ENCODE measurements at places on chromosomes 1 and 21. TPM values are rescaled to one million over a fixed set of nuclear protein-coding genes. Genes with fewer than 3 reads are reported as not detected.

NUP133 gene
- total RNA-seq: 30.8 TPM

S100A9 gene
- total RNA-seq: 69.6 TPM

RIIAD1 gene
- total RNA-seq: not detected

NIT1 gene
- total RNA-seq: 16.1 TPM

KRTAP20-1 gene
- not detected for total RNA-seq

RRP1 gene
- 32.0 TPM for total RNA-seq

TMCO4 gene
- total RNA-seq: 3.4 TPM

TBX15 gene
- total RNA-seq: 275 TPM

RPS6KA1 gene
- total RNA-seq: 3.5 TPM

DNA sequence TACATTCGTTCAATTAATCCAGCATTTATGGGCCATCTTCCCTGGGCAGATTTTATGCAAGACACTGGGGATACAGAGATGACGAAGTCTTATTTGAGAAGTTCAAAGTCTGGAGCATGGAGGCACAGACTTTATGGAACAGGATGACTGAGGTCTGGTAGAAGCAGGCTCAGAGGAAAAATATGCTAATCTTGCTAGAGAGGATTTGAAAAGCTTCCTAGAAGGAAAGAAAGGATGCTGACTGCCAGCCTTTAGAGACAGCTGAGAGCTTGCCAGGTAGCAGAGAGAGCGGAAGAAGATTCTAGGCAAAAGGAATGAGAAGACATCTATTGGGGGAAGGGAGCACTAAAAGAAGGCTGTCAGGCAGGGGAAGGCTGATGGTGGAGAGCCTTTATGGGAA lies 75.5 kb upstream of the ATP5PO start:
- no peak for DNase-seq

GRCh38 chr1:58812468-58812867 lies 28.6 kb upstream of the JUN start:
- no peak for DNase-seq

DNA sequence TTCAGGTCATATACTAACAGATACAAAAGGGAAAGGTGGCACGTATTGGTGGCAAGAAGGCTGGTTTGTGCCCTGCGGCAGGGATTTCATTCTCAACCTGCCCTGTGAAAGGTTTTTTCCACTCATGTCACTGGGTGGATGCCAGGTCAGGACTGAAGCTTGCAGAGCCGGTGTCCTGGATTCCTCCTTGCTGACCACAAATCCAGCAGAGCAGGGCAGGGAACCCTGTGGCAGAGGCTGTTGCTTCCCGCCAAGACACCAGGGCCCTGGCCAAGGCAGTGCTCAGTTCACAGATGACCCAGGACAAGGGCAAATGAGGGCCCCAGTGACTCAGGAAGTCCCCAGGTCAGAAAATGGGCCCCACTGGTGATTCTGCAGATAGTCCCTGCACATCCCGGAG lies 16.4 kb downstream of the BSND start:
- no peak for DNase-seq

DNA sequence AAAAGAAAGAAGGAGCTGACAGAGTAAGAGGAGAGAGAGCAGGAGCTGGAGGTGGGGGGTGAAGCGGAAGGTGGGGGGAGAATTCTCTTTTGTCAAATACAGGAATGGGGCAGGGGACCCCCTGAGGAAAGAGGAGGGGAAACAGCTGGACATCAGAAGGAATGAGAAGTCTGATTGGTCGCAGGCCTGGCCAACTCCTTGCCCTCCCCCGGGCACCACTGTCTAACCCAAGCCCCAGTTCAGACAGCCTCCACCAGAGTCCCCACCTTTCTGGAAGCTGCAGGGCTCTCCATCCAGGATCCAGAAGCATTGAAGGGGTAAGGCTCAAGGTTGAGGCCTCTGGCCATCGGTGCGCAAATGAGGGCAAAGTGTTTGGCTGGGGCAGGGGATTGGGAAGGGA lies at the start of gene OPTC:
OPTC (plus strand) TSS at position 253 of the 400 bp plus-strand sequence. CDS start 1,853 bp downstream, outside the sequence.
- DNase-seq: no peak

GRCh38 chr1:50346621-50347020 lies 76.6 kb downstream of the DMRTA2 start:
- DNase-seq: no peak

- DNase-seq: no peak
Observed at GRCh38 chr1:97926017-97926708, 5.3 kb upstream of the DPYD start.

DNA sequence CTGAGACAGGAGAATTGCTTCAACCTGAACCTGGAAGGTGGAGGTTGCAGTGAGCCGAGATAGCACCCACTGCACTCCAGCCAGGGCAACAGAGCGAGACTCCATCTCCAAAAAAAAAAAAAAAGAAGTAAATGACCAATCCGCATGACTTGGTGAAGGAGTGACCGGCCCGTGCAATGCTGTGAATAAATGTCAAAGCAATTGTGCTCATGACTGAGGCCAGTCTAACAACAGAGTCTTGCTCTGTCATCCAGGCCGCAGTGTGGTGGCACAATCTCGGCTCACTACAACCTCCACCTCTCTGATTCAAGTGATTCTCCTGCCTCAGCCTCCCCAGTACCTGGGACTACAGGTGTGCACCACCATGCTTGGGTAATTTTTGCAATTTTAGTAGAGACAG lies 27.8 kb upstream of the SLC19A1 start:
- DNase-seq: no peak

- DNase-seq: no peak
Observed at GRCh38 chr1:41799723-41800122, 119.0 kb downstream of the HIVEP3 start.

GRCh38 chr1:60899464-60899863 lies 182.9 kb upstream of the NFIA start:
- no peak for DNase-seq

GRCh38 chr1:228205526-228206436 lies 2.1 kb upstream of the OBSCN start:
- DNase-seq: peak; percentile 27

GRCh38 chr1:52057255-52057654 lies 1.2 kb downstream of the BTF3L4 start:
- no peak for DNase-seq

GRCh38 chr1:196774603-196775002 lies at the start of gene CFHR3:
CFHR3 (plus strand) TSS chr1:196774840; CDS start chr1:196774887, 47 bp downstream.
- no peak for DNase-seq

GRCh38 chr1:11180342-11180744 lies 8.8 kb upstream of the ANGPTL7 start:
- DNase-seq: no peak

- DNase-seq: no peak
Observed at GRCh38 chr1:239302696-239303095, 83.7 kb upstream of the CHRM3 start.

GRCh38 chr1:154906621-154907081 lies 29.9 kb downstream of the PMVK start:
- no peak for DNase-seq

DNA sequence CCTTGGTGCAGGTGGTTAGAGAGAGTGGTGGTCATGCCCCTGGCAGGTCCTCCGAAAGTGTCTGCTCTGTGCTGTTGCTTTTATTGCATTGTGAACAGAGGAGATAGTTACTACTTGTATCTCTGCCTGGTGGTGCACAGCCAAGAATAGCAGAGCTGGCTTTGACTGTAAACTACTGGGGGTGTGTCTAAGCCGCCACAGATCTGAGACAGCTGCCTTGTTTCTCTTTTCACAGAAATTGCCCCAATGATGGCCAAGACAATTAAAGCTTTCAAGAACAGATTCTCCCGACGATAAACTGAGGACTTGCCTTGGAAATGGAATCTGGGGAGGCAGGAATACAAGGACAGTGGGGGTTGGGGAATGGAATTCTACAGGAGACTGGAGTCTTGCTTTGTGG lies 16.0 kb downstream of the ELOA start:
- DNase-seq: no peak

DNA sequence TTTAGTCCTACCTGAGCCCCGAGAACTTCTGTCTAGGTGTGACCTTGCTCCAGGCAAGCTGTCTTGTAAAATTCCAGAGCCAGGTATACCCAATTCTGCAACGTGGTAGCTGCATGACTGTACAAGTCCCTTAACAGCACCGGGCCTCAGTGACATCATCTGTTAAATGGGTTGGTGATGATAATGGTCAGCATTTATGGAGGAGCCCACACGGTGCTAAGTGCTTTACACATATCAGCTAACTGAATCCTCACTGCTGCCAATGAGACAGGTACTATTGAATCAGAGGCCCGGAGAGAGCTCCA lies 37.2 kb upstream of the PADI1 start:
- no peak for DNase-seq

GRCh38 chr1:165575468-165576099 lies 31.8 kb downstream of the LRRC52 start:
- DNase-seq: no peak

DNA sequence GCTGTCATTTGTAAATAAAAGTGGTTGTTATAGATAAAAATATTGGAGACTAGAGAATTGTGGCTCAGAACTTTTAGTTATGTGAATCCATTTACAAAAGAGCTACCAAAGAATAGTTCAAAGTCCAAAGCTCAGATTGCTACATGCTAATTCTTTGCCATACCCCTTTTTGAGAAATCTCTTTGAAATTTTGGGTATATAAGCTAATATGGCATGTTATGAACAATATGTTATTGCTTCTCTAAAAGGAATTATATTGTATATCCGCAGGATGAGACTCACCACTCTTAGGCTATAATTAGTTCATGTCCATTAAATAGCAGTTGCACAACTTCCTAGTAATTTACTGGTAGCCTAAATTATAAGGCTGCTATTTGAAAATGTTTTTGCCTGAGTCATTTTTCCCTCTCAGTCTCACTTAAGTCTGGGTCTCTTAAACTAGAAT lies 178.0 kb downstream of the ZNF281 start:
- DNase-seq: no peak

- DNase-seq: peak; percentile 38
Observed at GRCh38 chr21:42187976-42188653, 30.8 kb upstream of the ABCG1 start.

DNA sequence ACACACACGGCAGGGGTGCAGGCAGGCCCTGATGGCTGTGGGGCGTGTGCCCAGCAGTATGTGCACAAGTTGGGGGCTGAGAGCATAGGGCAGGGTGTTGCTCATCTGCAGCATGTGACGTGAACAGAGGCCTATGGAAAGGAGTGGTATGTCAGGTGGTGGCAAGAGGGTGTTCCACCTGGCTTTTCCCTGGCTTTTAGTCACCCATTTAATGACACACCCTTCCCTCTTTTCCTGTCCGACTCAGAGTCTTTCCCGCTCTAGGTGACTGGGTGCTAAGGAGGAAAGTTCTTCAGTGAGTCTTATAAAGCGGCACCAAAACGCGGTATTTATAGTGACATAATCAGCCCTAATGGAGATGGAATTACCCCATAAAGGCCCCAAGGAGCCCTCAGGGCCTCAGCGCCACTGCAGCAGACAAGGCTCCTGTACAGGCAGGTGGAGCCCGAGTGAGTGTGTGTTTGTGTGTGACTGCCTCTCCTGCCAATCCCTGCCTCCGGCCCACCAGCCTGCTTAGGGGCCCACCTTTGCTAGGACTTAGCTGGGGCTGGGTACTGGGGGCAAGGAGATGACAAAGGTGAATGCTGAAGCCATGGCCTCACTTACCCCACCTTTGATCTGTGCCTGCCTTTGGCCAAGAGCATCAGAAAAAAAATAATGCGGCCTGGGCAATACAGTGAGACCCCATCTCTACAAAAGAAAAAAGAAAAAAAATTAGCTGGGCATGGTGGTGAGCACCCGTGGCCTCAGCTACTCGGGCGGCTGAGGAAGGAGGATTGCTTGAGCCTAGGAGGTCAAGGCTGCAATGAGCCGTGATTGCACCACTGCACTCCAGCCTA lies 3.3 kb upstream of the EPHA2 start:
- no peak for DNase-seq

DNA sequence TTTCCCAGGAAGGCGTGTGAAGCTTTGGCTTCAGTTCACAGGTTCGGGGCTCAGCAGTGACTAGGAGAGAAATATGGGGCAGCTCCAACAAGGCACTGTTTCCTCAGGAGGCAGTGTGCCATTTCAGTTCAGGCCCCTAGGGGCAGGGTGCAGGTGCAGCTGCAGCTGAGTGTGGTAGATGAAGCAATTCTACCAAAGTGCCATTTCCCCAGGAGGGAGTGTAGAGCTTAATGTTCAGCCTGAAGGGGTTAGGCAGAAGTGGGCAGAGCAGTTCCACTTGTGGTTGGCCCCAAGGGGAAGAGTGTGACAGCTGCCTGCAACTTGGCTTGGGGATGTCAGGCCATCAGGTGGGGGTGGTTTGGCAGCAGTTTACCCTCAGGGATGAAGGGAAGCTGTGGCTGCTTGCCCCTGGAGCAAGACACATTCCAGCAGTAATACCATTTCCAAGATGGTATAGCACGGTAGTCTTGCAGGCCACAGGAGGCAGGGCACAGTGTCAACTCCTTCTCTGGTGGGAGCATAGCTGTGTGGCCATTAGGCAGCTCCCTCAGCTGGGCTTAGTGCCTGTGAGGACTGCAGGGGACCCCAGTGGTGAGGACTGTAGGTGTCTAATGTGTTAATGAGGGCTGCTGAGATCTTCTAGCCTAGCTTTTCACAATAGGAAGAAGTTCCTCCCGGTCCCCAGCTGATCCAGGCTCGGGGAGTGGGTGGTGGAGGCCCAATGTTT lies 34.7 kb downstream of the RGSL1 start:
- no peak for DNase-seq

- no peak for DNase-seq
Observed at GRCh38 chr1:191350938-191351337, 807.3 kb upstream of the RGS18 start.

GRCh38 chr1:203153051-203153988 lies 22.3 kb downstream of the MYBPH start:
- DNase-seq: no peak

DNA sequence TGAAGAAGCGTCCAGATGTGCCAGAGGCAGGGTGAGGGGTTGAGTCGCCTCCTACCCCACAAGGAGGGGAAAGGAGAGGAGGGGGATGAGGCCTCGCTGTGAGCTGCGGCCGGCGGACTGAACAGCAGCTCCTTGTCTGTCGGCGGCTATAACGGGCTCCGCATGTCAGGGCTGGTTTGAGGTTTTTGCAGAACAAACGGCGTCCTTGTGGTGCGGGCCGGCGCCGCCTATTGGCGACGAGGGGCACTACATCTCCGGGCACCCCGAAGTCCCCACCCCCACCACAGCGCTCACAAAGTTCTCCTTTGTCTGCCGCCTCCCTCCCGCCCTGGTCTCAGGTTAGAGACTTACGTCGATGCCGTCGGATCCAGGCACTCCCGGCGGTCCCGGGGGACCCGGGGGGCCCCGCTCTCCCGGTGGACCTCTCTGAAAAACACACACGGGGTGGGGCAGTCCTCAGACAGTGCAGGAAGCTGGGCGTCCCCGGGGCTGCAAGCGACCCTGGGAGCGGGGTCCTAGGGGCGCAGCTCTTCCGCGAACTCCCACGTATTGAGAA lies 1.8 kb downstream of the COL9A2 start:
- DNase-seq: peak; percentile 58

DNA sequence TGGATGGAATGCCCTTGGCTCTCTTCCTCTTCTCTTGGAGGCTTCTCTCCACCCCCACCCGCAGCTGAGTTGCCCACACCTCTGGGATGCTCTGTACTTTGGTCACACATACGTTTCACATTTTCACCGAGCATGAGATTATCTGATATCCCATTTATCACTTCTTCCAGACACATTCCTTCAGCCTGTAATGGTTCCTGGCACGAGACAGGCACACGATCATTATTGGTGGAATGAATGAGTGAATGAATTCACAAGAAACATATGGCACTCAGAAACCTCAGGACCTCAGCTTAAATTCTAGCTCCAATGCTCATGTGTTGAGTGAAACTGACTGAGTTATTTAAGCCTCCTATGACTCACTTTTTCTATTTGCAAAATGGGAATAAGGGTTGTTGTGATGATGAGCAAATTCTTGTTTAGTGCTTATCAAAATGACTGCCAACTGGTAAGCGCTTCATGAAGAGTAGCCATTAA lies 242.7 kb upstream of the JUN start:
- DNase-seq: no peak

GRCh38 chr1:178651742-178652141 lies 73.3 kb upstream of the RALGPS2 start:
- DNase-seq: no peak

- no peak for DNase-seq
Observed at GRCh38 chr1:225667362-225667761, 14.4 kb upstream of the ENAH start.
